ENCODE measurements at places on chromosomes 3 and 15.

DNA sequence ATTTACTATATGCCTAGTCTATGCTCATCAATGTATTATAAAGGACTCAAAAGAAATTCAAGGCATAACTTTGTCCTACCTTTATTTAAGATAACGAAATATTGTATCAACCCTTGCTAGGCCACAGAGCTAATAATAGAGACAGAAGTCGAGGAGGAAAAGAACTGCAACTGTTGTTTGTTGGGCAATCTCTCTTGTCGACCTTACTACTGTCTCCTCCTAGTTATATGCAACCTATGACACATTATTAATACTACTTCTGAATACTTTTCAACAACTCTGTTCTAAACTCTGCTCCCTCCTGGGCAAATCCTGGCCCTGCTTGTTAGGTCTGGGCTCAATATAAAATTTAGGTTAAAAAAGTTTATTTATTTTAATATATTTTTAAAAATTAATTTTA, 24.6 kb downstream of the SPPL2A start:
- DNase-seq = no peak

GRCh38 chr15:83578691-83579090, 75.2 kb upstream of the ADAMTSL3 start:
- no peak for DNase-seq

- no peak for DNase-seq
Observed at GRCh38 chr3:168884353-168884903, 779.1 kb downstream of the MECOM start.

GRCh38 chr15:27958911-27959578, 140.1 kb downstream of the OCA2 start:
- no peak for DNase-seq

GRCh38 chr15:41730543-41730942, 43.7 kb upstream of the MAPKBP1 start:
- DNase-seq = no peak

DNA sequence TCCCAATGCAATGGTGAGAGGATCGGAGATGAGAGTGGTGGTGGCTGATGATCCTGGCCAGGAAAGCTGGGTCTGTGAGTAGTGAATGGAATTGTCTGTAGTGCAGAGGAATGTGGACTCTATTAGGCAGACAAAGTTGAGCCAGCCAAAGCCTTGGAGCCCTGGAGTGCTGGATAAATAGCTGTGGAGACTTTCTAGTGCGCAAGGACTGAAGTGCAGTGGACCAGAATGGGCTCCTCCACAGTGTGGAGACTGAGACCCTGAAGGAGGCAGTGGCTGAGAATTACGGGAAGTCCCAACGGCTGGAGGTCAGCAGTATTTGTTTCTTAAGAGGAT, 874 bp downstream of the ZNF662 start:
- DNase-seq = no peak

- no peak for DNase-seq
Observed at GRCh38 chr3:121481106-121481880, 64.5 kb downstream of the POLQ start.

DNA sequence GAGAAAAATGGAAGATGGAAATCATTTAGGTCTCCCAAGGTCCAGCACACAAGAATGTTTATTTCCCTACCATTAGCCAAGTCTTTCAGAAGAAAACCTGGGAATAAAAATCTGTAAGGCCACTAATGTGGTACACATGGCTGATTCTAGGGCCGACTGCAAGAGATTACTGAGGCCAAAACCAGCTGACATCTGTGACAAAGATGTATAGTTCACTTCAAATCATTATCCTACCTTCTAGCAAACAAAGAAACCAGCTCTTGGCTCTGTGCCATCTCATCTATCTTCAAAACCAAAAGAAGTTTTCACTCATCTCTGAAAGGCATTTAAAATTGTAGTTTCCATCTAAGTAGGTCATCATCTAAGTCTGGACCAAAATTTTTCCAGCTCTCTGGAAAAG, 43.9 kb downstream of the ERC2 start:
- no peak for DNase-seq

DNA sequence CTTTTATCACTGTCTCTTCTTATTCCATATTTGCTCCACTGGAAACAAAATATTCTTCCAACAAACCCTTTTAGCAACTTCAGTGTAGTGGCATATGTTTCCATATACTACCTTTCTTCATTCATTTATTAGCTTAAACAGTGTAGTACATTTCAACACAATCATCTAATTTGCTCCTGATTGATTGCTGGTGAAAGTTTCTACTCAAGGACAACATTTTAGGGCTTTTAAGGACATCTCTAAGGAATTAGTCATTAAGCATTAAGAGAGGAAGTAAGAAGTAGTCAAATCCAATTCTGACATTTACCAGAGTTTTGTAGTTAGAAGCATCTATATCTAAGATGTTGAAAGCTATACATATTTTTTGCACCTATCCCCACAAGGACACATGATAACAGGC, 55.8 kb downstream of the RSRC1 start:
- DNase-seq = no peak

DNA sequence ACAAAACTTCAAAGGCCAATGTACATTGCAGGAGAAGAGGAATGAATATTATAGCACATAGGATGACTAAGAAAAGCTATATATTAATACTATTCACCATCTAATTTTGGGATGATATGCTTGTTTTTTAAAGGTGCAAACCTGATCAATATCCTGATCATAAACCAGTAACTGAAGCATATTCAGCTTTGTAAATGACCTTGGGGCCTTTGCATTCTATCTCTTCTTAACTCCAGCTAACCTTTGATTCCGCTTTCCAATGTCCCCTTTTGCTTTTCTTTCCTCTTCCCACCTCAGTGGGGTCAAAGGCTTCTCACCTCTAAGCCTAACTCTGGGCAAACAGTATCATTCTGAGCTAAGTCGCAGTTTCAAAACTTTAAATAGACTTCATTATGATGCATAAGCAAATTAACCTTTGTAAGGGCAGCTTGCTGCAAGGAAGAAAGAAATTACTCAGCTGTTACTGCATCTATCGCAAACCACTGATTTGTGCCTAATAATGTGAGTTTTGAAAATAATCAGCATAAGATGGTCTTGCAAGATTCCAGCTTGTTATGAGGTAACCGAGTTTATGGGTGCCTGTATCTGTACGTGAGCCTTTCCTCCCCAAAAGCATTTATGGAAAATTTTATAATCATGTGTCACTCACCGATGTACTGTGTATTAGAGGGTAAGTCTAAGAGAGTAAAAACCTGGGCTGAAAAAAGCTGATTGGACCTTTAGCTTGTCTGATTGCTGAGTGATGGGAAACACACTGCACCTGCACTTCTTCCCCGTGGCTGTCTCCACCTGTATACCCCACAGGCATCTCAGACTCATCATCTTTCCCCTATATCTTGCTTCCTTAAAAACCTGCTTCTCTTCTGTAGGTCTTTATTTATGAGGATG, 116.8 kb downstream of the TPRG1 start:
- peak; percentile 28 for DNase-seq

DNA sequence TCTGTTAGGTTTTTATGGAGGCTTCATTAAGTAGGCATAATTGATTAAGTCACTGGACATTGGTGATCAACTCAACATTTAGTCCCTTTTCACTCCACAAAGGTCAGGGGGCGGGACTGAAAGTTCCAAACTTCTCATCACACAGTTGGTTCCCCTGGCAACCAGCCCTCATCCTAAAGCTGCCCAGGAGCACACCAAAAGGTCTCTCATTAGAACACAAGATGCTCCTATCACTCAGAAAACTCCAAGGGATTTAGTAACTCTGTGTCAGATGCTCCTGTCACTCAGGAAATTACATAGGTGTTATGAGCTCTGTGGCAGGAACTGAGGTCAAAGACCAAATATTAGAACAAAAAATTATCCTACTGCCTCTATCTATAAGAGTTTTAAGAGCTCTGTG, 321.5 kb downstream of the OTOL1 start:
- DNase-seq = no peak

DNA sequence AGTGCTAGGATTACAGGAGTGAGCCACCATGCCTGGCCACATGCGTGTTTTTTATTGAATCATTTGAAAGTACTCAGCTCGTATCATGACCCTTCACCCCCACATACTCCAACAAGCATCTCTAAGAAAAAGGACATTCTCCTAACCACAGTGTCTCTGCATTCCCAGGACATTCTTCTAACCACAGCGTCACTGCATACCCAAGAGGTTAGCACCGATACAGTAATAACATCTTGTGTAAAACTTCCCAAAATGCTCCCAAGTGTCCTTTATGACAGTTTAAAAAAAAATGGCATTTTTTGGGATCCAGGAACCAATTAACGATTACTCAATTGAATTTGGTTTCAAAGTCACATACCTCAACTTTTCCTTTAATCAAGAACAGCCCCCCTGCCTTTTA, 39.6 kb downstream of the FLNB start:
- DNase-seq = no peak

GRCh38 chr3:115350606-115351005, 203.5 kb upstream of the ZBTB20 start:
- DNase-seq = no peak

GRCh38 chr3:180871901-180872300, 40.6 kb upstream of the FXR1 start:
- no peak for DNase-seq

DNA sequence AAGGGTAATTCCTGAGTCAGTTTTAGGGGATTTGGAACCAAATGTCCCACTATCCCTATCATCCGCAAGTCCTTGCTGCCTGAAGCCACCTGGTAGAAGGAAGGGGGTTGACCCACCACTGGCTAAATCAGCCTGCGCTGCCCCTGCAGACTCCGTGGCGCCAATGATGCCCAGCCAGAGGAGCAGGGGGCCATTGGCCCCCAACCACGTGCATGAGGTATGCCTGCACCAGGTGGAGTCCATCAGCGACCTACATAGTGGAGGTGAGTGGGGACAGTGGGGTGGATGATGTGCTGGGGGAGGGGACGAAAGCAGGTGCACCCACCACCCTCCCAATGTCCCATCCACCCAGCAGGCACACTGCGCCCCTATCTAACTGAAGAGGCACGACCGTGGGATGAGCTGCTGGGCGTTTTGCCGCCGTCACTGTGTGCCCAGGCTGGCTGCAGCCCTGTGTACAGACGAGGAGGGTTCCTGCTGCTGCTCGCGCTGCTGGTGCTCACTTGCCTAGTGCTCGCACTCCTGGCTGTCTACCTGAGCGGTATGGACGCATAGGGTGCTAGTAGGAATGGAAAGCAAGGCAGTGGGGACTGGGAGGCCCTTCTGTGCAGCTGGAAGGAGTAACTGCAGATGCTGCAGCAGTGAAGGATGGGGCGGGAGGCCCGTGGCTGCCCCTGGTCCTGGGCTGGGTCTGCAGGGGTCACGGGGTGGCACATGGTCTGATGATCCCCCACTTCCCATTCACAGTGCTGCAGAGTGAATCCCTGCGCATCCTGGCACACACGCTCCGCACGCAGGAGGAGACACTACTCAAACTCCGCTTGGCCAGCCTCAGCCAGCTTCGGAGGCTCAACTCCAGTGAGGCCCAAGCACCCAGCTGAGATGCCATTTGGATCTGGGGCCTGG, 5.7 kb downstream of the IFRD2 start:
- no peak for DNase-seq

GRCh38 chr3:125313060-125313635, 62.0 kb downstream of the ZNF148 start:
- DNase-seq = no peak
